H9 (cell line): ENCODE measurements at places on chromosomes 3 and 15. TPM values are rescaled to one million over a fixed set of nuclear protein-coding genes. Genes with fewer than 3 reads are reported as not detected.
A peak's percentile ranks its signal among the peaks of the same experiment; 100 is the strongest.

- DNase-seq: no peak
Observed at GRCh38 chr3:36814066-36814717, 49.8 kb upstream of the DCLK3 start.

Gene C3orf80
- total RNA-seq: 0.13 and 0.15 TPM in 2 replicates

DNA sequence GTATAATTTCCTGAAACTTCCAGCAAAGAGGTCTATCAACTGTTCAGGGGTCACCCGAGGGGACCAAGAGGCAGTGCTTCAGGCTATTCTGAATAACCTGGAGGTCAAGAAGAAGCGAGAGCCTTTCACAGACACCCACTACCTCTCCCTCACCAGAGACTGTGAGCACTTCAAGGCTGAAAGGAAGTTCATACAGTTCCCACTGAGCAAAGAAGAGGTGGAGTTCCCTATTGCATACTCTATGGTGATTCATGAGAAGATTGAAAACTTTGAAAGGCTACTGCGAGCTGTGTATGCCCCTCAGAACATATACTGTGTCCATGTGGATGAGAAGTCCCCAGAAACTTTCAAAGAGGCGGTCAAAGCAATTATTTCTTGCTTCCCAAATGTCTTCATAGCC is 6.8 kb downstream of the GCNT3 start:
- DNase-seq: no peak

DNA sequence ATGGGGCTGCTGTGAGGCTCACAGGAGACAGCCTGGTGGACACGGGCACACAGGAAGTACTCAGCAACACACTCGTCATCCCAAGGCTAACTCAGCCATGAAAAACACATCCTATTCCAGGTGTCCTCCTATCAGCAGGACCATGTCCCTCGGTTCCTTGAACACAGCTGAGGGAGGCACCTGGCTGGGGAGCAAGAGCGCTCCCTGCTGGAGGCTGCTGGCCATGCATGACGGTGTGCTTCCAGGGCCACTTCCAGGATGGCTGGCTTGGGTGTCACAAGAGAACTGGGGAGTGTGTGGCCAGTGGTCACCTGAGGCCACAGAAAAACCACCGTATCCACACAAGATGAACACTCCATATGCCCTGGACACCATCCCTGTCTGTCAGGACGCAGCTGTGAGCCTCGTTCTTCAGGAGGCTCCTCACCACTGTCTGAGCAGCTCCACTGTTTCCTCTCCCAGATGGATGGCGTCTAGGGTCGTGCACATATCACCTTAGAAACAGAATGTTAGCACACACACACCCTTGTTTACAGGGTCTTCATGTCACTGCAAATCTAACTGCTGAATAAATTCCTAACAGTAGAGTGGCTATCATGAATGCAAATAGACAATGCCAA is 31.0 kb downstream of the POC1A start:
- DNase-seq: peak; percentile 80

Gene ZNF80
- not detected in 2 replicates for total RNA-seq

DNA sequence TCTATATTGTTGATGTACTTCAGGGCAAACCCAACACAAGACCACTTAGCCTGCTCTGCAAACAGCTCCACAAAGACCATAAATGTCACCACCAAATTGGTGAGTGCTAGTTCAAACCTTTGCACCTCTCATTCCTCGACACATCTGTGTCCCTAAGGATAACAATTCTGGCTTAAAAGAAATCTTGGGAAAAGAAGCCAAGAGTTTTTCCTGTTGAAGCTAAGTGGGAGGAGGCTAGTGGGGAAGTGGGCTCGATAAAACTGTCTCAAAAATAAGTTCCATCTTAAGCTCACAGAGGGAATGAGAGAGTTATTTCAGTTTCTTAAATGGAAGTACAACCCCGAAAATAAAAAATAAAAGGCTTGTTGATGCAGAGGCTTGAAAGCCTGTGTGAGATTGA is 40.4 kb upstream of the PRICKLE2 start:
- no peak for DNase-seq

Gene A4GNT
- not detected in 2 replicates for total RNA-seq

- DNase-seq: peak; percentile 27
Observed at GRCh38 chr3:13890377-13891016, 10.6 kb upstream of the WNT7A start.

Gene MAPKBP1
- 10.0 and 13.7 TPM in 2 replicates for total RNA-seq

Gene DLEC1
- 2.0 and 2.1 TPM in 2 replicates for total RNA-seq
